D341Med (cell line): ENCODE measurements at places on chromosomes 5 and 9.

DNA sequence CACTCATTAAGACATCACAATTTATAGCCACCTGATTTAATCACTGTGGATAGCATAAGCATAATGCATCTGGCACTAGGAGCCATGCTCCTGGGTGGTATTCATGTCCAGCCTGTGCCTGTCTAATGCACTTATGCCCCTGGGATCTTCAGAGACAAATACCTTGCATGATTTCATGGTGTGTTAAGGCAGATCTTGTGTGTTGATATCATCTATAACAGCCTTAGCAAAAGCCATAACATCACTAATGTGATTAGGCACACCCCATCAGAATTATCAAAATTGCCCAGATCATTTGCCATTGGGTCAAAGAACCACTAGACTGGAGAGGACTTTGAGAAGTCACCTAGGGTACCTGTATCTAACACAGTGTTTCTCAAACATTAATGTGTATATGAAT, 43.7 kb upstream of the SELENOP start:
- no peak for DNase-seq

DNA sequence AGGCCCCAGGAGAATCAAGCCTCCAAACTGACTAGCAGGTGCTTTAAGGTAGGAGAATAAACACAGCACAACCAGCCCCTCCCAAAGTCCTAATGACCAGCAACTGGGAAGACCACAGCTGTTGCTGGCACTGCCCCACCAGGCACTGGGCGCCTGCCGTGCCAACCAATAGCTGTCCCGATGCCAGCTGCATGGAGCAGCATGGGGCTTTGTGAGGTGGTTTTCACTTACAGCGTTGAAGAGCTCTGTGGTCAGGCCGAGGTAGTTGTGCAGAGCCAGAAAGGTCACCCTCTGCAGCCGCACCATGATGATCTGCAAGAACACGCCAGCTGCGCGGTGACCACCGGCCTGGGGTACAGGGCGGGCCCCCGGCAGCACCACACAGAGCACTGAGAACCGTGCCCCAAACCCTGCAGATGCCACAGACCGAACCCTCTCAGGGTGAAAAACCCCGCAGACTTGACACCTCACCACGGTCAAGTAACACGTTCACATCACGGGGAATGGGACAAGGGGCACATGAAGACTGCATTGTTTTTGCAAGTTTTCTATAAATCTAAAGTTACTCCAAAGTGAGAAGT, 28.7 kb downstream of the PNPLA7 start:
- no peak for DNase-seq

DNA sequence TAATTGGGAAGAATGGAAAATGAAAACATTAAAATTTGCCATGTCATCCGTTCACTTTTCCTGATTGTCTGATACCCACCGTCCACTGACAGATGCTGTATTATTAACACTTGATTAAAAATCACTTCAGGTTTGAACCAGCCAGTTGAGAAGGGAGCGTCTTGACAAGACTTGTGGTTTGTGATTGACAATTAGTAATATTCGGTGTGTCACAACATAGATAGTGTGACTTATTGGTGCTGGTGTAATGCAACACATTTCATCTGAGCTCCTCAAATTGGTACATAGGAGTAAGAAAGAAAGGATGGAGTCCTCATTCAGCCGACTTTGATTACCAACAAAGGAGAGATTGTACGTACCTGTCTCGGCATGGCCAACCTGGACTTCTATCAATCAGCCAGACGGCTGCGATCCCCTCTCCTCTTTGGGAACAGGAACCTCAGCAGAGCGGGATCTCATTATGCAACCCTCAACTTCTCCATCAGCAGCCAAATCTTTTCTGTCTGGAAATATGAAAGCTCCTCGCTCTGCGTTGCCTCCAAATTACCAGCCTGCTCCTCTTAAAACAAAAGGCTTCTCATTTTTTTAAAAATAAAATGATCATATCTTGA, 211.7 kb upstream of the MVB12B start:
- peak; percentile 31 for DNase-seq

- DNase-seq = no peak
Measured at GRCh38 chr9:82091610-82092009, 103.0 kb downstream of the SPATA31D1 start.

DNA sequence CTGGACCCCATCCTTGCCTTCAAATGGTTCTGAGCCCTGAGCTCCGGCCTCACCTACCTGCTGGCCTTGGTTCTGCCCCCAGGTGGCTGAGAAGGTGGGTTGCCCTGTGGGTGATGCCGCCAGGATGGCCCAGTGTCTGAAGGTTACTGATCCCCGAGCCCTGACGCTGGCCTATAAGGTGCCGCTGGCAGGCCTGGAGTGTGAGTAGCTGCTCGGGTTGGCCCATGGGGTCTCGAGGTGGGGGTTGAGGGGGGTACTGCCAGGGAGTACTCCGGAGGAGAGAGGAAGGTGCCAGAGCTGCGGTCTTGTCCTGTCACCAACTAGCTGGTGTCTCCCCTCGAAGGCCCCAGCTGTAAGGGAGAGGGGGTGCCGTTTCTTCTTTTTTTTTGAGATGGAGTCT, 5.2 kb downstream of the CEL start:
- no peak for DNase-seq

DNA sequence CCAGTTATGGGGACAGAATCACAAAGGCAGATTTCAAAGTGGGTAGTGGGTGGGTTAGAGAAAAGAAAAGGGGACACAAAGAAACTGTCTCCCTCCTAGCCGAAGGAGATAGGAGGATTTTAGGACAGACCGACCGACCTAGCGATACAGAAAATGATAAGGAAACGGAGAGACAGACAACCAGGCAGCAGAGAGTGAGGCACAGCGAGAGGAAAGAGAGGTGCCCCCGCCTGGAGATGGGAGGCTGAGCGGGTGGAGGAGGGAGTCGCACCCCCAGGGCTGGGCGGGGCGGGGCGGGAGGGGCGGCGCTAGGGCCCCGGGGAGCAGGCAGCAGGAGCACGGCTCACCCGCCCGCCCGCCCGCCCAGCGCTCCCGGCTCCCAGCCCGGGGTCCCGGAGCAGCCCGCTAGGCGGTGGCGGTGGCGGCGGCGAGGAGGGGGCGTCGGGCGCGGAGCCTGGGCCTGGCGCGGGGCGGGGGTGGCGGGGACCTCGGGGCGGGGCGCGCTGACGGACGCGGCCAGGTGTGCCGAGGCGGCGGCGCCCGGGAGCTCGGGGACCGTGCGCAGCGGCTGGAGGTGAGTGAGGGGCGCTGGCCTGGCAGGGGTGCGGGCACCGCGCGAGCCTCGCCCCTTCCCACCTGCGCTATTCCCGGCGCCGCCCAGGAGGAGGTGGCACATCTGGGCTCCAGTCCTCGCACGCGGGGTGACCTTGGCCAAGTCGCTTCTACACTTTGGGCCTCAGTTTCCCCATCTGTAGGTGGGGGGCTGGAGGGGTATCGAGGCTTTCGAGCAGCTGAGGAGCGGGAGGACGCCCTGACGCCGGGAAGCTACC, 15.9 kb upstream of the SYNPO start:
- DNase-seq = peak; percentile 70

DNA sequence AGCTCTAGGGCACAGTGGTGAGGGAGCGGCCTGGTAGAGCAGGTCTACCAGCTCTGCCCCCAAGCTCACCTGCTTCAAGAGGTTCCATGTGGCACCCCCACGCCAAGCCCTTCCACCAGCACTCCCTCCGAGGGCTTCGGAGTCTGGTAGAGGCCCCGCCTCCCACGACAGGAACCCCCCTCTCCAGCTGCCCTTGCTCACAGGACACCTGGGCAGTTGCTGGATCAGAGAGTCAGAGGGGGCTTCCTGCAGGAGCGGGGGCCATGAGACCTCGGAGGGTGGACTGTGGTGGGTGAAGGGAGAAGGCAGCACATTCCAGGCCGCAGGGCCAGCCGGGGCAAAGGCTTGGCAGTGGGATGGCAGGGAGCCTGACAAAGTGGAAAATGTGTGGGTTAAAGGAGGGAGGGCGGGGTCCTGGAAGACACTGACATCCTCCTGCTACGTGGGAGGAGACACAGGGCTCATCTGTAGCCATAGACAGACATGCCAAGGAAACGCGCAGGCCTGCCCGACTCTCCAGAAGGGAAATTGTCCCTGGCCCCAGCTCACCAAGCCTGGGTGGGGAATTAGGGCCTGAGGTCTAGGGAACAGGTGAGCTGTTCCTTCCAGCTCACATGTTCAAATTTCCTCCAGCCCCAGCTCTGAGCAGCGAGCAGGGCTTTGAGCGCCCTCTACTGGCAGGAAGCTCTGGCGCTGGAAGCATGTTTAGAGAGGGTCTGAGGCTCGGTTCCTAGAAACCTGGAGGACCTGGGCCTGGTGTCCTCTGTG, 74.2 kb downstream of the NTNG2 start:
- DNase-seq = peak; percentile 82
